NCI-H226 (cell line): ENCODE measurements at places on chromosomes 5 and 9.

- DNase-seq, result no peak
Measured at GRCh38 chr9:33381231-33381791, 21.1 kb downstream of the AQP7 start.

- peak; percentile 54 for DNase-seq
Measured at GRCh38 chr9:98707166-98708102, 1.3 kb downstream of the GABBR2 start.

DNA sequence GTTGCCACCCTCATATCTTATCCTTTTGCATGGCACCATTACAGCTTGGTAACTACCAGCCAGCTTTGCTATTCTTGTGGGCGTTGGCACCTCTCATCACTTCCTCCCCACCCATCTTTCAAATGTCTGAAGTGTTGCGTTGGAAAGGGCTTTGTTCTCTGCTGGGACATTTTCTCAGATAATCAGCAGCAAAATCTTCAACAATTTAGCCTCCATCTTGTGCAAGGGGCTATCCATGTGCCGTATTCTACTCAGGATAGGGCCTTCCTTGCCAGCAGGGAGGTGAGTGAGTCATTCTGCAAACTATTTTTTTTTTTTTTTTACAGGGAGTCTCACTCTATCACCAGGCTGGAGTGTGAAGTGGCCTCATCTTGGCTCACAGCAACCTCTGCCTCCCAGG, 62.1 kb upstream of the NUDT12 start:
- peak; percentile 6 for DNase-seq

GRCh38 chr5:98929710-98930298, 997 bp upstream of the CHD1 start:
- no peak for DNase-seq

GRCh38 chr5:150347451-150347850, 10.0 kb upstream of the TCOF1 start:
- DNase-seq, result no peak

GRCh38 chr5:180136630-180137381, 65.2 kb upstream of the RNF130 start:
- no peak for DNase-seq

DNA sequence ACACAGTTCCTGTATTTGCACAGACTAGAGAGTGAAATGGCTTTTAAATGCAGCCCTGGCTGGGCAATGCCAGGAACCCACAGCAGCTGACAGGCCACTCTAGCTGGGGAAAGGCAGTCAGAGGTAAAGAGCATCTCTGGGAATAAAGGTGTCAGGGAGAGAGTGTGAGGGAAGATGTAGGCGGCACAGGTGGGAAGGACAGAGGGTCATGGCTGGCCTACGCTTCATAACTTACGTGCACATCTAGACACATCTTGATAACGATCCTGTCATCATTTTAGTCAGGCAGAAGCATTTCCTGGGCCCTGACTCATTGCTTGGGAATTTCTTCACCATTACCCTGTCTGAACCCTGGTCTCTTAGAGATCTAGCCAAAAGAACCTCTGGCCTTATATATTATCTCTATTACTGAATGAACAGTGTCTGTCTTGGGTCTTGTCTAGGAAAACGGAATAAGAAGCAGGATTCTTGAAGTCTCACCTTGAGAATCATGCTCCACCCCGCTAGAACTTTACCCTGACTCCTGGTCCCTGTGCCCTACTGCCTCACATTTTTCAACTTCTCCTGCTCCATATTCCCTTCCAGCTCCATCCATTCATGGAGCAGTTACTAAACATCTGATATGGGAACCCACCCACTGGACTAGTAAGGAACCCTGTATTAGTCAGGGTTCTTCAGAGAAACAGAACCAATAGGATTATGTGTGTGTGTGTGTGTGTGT, 106.4 kb upstream of the ELL2 start:
- peak; percentile 89 for DNase-seq

DNA sequence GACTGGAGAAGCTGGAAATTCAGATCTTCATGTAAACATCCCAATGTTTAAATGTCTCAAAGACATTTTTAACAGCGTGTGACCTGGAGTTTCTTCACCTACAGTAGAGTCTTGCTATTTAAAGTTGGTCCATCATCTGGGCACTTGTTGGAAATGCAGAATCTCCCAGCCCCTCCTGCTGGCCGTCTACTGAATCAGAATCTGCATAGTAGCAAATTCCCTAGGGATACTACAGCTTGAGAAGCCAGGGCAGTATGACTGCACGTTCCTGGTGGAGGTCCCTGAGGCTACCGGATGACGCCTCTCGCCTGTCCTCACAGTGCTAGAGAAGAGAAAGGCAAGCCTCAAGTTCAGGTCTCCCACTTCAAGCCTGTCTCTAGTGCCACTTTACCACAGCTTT, 15.7 kb downstream of the SAP30L start:
- DNase-seq, result no peak
